IMR-90 (cell line): ENCODE measurements at places on chromosomes 7 and 10. TPM values are rescaled to one million over a fixed set of nuclear protein-coding genes. Genes with fewer than 3 reads are reported as not detected.

DNA sequence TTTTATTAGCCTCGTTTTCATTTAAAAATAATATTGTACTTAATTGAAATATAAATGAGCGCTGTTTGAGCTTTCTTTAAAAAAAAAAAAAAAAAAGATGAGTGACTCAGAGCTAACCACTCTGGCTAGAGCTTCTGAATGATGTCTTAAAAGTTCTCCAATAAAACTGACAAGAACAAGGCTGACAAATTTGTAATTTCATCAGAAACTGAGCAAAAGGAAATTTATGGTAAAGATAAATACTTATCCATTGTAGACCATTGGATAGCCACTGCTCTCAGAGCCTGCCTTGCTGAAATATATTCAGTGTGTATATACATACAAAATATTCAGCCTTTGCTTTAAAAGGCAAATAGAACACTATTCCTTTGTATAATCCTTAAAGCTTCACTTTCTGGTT, 91.2 kb upstream of the OIT3 start:
- H3K4me1 ChIP-seq = peaks cover 10% of the 10 kb centered on the region
- H3K27ac ChIP-seq = no peak overlapping the region
- H3K36me3 ChIP-seq = no peaks in the 10 kb centered on the region
- peak; percentile 34 for DNase-seq
- no peak overlapping the region for H3K4me3 ChIP-seq

GRCh38 chr7:29527505-29528108, 36.0 kb upstream of the PRR15 start:
- no peaks in the 10 kb centered on the region for H3K36me3 ChIP-seq
- H3K27ac ChIP-seq = no peak overlapping the region
- DNase-seq = no peak
- H3K4me3 ChIP-seq = no peak overlapping the region
- no peaks in the 10 kb centered on the region for H3K4me1 ChIP-seq

DNA sequence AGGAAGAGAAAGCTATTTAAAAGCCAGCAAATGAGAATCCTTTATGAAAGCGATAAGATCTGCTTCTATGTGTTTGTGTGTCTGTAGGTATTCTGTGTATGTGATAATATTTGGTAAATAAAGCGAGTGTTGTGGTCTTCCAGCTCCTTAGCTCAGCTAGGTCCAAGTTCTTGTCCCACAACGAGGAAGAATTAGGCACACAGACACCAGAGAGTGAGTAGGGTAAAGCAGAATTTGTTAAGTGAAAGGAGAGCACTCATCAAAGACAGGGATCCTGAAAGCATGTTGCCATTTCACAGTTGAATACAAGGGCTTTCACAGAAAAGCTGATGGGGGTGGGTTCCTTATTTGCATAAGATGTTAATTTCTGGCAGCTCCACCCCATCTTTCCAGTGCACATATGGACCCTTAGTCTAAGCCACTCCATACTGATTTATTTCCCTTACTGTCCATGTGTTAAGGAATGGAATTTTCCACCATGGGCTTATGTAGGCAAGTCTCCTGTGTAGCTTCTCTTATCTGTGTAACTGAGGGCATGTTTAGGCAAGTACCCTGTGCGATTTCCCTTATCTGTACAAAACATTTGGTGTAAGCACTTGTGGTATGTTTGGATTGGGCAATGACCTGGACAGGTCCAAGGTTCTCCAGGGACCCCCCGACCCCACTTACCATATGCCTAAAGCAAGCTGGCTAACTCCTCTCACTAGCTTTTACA, 165.9 kb upstream of the VIPR2 start:
- no peaks in the 10 kb centered on the region for H3K36me3 ChIP-seq
- no peak for DNase-seq
- no peak overlapping the region for H3K27ac ChIP-seq
- no peak overlapping the region for H3K4me3 ChIP-seq
- H3K27me3 ChIP-seq = no peaks in the 10 kb centered on the region
- no peaks in the 10 kb centered on the region for H3K4me1 ChIP-seq

DNA sequence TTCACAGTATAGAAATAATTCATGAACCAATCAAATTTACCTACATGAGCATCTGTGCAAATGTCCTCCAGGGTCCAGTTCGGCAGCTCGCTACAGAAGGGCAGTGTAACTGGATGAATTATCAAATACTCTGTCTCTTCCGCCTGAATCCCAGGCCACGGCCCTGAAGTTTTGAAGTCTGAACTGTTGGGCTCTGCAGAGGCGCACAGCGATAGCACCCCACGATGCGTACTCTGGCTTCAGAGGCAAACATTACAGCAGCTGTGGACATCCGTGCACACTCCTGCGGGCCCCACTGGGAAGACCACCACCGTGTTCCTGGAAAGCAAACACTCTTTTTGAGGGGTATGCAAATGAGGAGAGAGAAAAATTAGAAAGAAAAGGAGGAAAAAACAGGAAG, 259.8 kb upstream of the TCERG1L start:
- no peak for DNase-seq
- no peaks in the 10 kb centered on the region for H3K4me1 ChIP-seq
- no peak overlapping the region for H3K27ac ChIP-seq

GRCh38 chr7:38016567-38016966, 96.1 kb downstream of the EPDR1 start:
- no peak overlapping the region for H3K4me3 ChIP-seq
- no peaks in the 10 kb centered on the region for H3K27me3 ChIP-seq
- H3K27ac ChIP-seq = no peak overlapping the region
- H3K36me3 ChIP-seq = no peaks in the 10 kb centered on the region
- no peaks in the 10 kb centered on the region for H3K4me1 ChIP-seq
- DNase-seq = no peak

GRCh38 chr10:31319602-31320549, 860 bp downstream of the ZEB1 start:
- no peak for DNase-seq
- H3K4me3 ChIP-seq = peak overlapping the region; percentile 65
- peaks cover 3% of the 10 kb centered on the region; the same call in 1 of the 2 replicates for H3K4me1 ChIP-seq
- H3K27me3 ChIP-seq = no peaks in the 10 kb centered on the region
- H3K27ac ChIP-seq = peak overlapping the region; percentile 97

DNA sequence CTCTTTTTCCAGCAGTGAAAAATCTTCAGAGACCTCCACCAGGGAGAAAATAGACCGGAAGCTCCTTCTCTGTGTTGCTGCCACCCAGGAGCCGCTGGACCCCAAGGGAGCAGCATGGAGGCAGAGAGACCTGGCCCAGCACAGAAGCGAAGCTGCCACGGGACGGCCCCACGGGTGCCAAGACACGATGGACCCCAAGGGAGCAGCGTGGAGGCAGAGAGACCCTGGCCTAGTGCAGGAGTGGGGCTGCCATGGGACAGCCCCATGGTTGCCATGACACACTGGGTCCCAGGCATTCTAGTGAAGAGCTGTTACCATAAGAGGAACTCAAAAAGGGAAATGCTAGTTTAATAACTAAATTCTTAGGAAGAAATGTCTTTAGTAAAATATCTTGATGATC, 186.3 kb downstream of the PTPRN2 start:
- H3K36me3 ChIP-seq = no peaks in the 10 kb centered on the region
- H3K27ac ChIP-seq = no peak overlapping the region
- no peaks in the 10 kb centered on the region for H3K27me3 ChIP-seq
- no peak overlapping the region for H3K4me3 ChIP-seq
- H3K4me1 ChIP-seq = no peaks in the 10 kb centered on the region
- DNase-seq = no peak

DNA sequence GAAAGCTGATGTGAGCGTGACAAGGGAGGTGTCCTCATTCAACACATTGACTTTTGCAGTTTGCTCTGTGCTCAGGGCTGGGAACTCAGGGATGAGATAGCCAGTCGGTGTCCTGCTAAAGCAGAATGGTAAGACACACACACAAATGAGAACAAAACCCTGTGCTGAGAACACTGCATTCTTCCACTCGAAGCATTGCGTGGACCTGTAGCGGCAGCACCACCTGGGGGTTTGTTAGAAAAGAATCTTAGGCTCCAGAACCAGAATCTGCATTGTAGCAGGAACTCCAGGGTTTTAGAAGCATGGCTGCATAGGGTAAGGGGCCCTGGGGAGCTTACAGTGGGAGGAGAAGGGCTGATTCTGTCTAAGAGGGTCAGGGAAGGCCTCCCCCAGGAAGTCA, 21.5 kb upstream of the OGDHL start:
- H3K4me3 ChIP-seq = no peak overlapping the region
- no peak overlapping the region for H3K27ac ChIP-seq
- H3K36me3 ChIP-seq = no peaks in the 10 kb centered on the region
- no peak for DNase-seq
- no peaks in the 10 kb centered on the region for H3K4me1 ChIP-seq
- peaks cover 2% of the 10 kb centered on the region; the same call in 1 of the 2 replicates for H3K27me3 ChIP-seq

DNA sequence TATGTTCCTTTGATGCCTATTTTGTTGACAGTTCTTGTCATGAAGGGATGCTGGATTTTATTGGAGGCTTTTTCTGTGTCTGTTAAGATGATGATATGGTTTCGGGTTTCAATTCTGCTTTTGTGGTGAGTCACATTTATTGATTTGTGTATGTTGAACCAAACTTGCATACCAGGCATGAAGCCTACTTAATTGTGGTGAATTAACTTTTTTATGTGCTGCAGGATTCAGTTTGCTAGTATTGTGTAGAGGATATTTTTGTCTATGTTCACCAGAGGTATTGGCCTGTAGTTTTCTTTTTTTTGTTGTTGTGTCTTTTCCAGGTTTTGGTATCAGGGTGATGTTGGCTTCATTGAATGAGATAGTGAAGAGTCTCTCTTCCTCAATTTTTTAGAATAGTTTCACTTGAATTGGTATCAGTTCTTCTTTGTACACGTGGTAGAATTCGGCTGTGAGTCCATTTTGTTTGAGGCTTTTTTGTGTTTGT, 345.9 kb downstream of the KIF20B start:
- no peak overlapping the region for H3K4me3 ChIP-seq
- H3K36me3 ChIP-seq = no peaks in the 10 kb centered on the region
- DNase-seq = no peak
- no peaks in the 10 kb centered on the region for H3K27me3 ChIP-seq
- H3K27ac ChIP-seq = no peak overlapping the region
- no peaks in the 10 kb centered on the region for H3K4me1 ChIP-seq

GRCh38 chr10:6564367-6564766, 15.7 kb downstream of the PRKCQ start:
- H3K36me3 ChIP-seq = no peaks in the 10 kb centered on the region
- H3K4me3 ChIP-seq = no peak overlapping the region
- no peak for DNase-seq
- no peak overlapping the region for H3K27ac ChIP-seq
- peaks cover 3% of the 10 kb centered on the region; the same call in 1 of the 2 replicates for H3K27me3 ChIP-seq

GRCh38 chr7:105752671-105753275, 123.6 kb downstream of the ATXN7L1 start:
- H3K27me3 ChIP-seq = no peaks in the 10 kb centered on the region
- peaks cover 4% of the 10 kb centered on the region; the same call in 1 of the 2 replicates for H3K36me3 ChIP-seq
- H3K27ac ChIP-seq = no peak overlapping the region
- DNase-seq = no peak
- H3K4me1 ChIP-seq = no peaks in the 10 kb centered on the region; the same call in 1 of the 2 replicates
- H3K4me3 ChIP-seq = no peak overlapping the region

DNA sequence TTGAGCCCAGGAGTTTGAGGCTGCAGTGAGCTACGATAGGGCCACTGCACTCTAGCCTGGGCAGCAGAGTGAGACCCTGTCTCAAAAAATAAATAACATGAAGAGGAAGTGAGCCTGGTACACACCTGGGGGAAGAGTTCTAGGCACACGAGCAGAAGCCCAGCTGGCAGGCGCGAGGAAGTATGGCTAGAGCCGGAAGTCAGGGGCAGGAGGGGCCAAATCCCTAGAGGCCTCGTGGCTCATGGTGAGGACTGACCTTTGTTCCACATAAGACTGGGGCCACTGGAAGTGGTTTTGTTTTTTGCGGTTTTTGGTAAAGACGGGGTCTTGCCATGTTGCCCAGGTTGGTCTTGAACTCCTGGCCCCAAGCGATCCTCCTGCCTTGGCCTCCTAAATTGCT, 117.6 kb downstream of the HIP1 start:
- DNase-seq = no peak
- no peaks in the 10 kb centered on the region for H3K36me3 ChIP-seq
- no peak overlapping the region for H3K4me3 ChIP-seq
- no peak overlapping the region for H3K27ac ChIP-seq

GRCh38 chr7:15950299-15950698, 263.8 kb upstream of the MEOX2 start:
- no peak overlapping the region for H3K4me3 ChIP-seq
- H3K27ac ChIP-seq = no peak overlapping the region
- no peaks in the 10 kb centered on the region for H3K4me1 ChIP-seq
- H3K36me3 ChIP-seq = no peaks in the 10 kb centered on the region
- H3K27me3 ChIP-seq = no peaks in the 10 kb centered on the region

DNA sequence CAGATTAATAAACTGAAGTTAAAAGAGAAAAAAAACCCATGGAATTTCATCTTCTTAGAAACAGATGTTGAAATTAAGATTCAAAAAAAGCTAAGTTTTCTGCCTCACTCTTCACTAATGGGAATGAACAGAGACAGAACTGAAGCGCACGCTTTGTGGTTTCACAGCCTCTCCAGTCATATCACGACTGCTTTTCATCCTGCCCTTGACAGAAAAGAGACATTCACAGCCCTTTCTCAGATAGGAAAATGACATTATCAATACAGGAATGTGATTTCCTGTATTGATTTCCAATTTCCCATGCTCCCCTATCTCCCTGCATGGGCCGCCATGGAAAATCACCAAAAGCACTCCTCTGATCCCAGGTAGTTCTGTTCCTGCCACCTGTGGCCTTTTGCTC, 108.2 kb downstream of the PFKFB3 start:
- H3K4me3 ChIP-seq = no peak overlapping the region
- no peak overlapping the region for H3K27ac ChIP-seq
- no peak for DNase-seq
- no peaks in the 10 kb centered on the region for H3K4me1 ChIP-seq

- H3K27ac ChIP-seq = no peak overlapping the region
- H3K36me3 ChIP-seq = no peaks in the 10 kb centered on the region
- H3K4me1 ChIP-seq = no peaks in the 10 kb centered on the region
- H3K4me3 ChIP-seq = no peak overlapping the region
These were observed 3.1 kb downstream of the KLLN start for GRCh38 chr10:87860156-87860795.

DNA sequence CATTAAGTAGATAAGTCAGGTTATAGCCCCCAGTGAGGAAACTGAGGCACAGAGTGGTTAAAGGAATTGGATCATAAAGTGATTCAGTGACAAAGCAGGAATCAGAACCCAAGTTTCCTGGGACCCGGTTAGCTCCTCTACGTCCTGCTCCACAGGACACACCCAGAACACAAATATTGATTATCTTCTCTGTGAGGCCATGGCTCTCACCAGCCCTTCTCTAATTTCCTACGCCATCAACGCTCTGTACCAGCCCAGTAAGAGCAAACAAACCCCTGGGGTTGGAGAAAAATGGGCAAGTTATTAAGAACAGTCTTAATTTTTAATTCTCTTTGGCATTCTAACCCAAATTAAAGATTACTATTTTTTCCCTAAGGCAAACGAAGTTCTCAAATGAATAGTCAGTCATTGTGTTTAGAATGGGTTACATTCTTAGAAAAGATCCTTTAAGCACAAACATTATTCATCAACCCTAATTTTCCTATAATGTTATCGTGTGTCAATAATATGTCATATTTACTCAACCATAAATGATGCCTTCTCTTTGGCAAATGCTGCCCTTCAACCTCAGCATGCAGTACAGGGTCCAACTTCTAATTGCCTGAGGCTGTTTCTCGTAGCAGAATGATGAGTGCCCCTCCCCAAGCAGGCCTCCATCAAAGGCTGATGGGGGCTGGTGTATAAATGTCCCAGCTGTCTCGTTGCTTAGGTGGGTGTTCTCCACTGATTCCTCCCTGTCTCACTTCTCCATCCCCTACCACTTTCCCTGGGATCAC, 25.4 kb upstream of the TM9SF3 start:
- no peaks in the 10 kb centered on the region for H3K4me1 ChIP-seq
- no peaks in the 10 kb centered on the region for H3K36me3 ChIP-seq
- no peak overlapping the region for H3K27ac ChIP-seq
- H3K4me3 ChIP-seq = no peak overlapping the region

The GBX1 gene
- total RNA-seq = not detected in 2 replicates

The ZNF239 gene
- total RNA-seq = 10.8 and 12.7 TPM in 2 replicates

The CYP3A7 gene
- not detected in 2 replicates for total RNA-seq

The ENTPD1 gene
- under 0.01 TPM in 1 of 2 replicates, not detected in the other for total RNA-seq
